ENCODE measurements at places on chromosomes 3 and 15.

- no peak for DNase-seq
Observed at GRCh38 chr15:59278120-59278519, 71.5 kb downstream of the LDHAL6B start.

DNA sequence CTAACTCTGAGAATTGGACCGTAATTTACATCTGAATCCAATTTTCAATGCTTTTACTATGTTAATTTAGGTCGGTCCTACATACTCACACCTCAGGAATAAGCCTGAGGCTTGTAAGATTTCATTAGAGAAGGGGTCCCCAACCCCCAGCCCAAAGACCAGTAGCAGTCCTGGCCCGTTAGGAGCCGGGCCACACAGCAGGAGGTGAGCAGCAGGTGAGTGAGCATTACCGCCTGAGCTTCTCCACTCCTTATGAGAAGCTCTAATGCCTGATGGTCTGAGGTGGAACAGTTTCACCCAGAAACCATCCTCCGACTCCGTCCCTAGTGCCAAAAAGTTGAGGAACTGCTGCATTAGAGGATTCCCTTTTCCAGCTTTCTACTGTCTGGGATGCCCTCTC, 757.3 kb downstream of the SI start:
- no peak for DNase-seq

DNA sequence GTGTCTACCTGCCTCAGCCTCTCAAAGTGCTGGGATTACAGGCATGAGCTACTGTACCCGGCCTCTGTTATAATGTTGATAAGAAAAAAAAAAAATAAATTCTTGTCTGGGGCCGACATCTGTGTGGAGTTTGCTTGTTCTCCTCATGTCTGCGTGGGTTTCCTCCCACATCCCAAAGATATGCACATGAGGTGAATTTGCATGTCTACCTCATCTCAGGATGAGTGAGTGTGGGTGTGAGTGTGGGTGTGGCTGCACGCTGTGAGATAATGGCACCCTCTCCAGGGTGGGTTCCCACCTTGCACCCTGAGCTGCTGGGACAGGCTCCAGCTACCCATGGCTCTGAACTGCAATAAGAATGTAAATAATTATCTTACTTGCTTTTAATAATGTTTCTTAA, 25.9 kb upstream of the UACA start:
- no peak for DNase-seq

DNA sequence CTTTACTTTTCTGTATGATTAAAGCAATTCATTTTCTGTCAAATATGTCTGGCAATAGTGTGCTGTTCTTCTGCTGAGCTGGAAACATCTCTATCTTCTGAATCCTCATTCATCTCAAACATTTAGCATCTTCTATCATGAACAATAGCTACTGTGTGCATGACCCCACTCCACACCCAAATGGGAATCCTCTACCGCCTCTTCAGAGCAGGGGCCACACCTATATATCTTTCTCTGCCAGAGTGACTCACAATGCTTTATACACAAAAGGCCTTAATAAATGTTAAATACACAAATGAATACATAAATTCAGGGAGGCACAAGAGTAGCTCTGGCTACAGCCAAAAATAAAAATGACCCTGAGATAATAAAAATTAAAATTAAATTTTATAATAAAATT, 8.0 kb downstream of the ALDH1A2 start:
- no peak for DNase-seq

DNA sequence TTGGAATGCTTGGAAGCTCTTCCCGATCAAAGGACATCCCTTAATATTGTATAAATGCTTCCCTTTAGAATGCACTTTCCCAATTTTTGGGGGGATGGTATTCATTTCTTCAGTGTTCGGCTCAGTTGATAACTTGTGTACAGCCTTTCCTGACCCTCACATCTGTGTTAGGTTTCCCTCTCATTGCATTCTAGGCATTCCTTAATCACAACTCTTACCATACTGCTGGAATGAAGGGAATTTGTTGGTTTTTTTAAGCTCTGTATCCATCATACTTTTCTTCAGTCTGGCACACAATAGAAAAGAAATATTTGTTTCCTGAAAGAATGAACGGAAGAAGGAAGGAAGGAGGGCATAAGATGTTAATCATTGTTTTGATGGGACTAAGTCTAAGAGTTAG, 119.5 kb downstream of the CHST2 start:
- no peak for DNase-seq

DNA sequence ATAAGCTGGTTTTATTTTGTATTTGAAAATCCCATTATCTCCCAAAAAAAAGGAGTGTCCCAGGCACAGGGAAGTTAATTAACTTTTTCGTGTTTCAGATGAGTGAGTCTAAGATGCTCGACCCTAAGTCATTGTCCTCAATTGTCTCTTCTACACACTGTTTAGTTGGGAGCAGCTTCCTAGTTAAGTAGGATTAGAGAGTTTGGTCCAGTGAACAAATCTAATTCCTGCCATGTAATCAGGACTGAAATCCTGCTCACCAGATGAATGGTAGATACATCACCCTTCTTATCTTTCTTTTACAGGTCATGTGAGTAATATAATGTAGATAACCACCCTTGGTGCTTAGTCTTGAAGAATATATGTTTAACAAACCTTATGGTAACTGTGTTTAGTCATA, 228.9 kb upstream of the MANF start:
- DNase-seq = no peak

GRCh38 chr15:85741021-85741421, 53.7 kb downstream of the KLHL25 start:
- no peak for DNase-seq

GRCh38 chr3:47909607-47910006, 106.6 kb downstream of the MAP4 start:
- DNase-seq = no peak

GRCh38 chr3:52831500-52832301, 1.2 kb upstream of the ITIH4 start:
- DNase-seq = no peak

DNA sequence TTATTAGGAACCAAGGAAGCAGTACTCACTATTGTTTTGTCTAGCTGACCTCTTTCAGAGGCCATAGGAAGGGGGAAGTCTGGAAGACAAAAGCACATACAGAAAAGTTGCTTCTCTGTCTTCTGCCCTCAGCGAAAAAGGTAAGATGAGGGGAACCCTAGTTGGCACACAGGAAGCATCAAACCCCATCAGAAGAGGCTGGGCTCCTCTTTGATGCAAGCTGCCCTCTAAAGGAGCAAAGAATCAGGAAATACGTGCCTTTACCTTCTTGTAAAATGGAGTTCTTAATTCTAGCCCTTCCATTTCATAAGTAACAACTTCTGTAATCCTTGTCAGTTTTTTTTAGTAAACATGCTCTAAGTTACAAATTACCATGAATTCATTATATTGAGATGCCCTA, 12.5 kb downstream of the SPINK8 start:
- no peak for DNase-seq

GRCh38 chr15:69848551-69849231, 249.0 kb downstream of the TLE3 start:
- DNase-seq = no peak

DNA sequence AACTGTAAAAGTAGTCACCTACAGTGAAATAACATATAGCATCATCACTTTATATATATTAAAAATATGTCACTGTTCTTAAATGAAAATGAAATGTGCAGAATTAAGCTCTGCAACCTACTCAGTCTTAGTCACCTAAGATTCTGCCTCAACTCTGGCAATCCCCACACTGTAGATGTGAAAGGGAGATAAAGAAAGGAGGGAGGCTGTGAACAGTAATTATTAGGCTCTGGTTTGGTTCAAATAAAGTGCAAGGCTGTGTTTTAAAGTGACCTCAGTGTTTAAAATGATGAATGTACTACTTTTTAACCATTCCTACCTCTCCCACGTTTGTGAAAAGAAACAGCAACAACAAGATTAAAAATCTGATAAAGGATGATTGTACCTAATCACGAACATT, 72.2 kb downstream of the ATP8B4 start:
- no peak for DNase-seq

DNA sequence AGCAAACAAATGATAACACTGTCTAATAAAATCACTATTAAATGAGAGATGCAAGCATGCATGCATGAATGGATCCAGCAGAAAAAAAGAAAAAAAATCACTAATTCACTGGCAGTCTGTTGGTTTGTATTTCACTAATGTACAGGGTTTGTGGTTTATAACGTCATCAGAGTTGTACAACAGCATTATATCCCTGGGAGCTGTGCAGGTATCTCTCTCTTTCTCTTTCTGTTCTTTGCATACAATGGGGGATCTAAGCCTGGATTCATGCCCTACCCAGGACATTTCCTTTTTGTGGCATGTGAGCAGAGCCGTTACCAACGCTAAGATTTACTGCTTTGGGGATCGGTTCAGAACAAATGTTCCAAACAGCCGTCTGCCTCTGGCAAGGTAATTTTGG, 229.5 kb downstream of the SOX2 start:
- no peak for DNase-seq

GRCh38 chr15:98142572-98142971, 182.1 kb downstream of the ARRDC4 start:
- no peak for DNase-seq

DNA sequence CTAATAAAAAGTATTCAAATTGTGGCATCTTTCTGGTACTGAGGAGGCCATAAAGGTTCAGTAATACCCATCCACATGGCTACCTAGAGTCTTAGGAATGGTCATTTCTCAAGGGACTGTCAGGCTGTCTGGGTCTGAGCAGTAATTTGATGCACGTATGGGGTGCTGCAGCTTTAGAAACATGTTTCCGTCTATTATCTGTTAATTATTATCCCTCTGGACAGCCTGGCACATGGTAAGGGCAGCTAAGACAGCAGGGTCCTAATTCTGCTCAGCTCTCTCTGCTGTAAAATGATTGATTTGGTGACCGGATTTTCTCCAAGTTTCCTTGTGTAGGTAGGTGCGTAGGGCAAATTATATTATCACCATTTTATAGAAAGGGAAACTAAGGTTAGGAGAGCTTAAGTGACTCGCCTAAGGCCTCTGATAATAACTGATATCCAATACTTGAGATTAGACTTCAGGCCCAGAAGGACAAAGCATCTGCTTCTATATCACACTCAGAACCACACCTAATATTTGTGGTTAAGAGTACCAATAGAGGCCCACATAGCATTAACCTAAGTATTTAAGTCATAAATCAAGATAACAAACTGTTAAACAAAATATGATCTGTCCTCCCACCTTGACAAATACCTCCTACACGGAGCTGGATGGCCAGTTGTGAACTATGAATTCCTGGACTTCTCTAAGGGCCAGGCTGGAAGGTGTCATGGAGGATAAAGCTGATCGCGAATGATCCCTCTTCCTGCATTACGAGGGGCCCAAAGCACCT, 2.9 kb upstream of the RAP2B start:
- DNase-seq = no peak
